ENCODE measurements at places on chromosomes 7 and 10.

GRCh38 chr7:22109761-22110160 lies 164.1 kb upstream of the CDCA7L start:
- no peak for DNase-seq

DNA sequence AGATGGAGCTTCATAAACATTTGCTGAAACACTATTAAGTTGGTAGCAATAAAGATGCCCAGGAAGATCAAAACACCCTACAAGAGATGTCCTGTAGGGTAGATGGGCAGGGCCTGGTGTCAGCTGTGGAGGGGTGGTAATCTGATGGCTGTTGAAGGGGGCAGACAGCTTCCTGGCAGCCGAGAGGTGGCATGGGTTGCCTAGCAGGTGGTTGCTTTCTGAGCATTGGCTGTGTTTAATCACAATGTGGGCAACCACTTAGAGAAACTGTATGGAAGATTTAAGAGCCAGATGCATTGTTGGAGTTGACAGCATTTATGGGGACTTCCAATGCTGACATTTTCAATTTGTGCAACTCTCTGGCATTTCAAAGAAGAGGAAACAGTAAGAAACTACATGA lies 79.9 kb upstream of the SLC26A5 start:
- no peak for DNase-seq

DNA sequence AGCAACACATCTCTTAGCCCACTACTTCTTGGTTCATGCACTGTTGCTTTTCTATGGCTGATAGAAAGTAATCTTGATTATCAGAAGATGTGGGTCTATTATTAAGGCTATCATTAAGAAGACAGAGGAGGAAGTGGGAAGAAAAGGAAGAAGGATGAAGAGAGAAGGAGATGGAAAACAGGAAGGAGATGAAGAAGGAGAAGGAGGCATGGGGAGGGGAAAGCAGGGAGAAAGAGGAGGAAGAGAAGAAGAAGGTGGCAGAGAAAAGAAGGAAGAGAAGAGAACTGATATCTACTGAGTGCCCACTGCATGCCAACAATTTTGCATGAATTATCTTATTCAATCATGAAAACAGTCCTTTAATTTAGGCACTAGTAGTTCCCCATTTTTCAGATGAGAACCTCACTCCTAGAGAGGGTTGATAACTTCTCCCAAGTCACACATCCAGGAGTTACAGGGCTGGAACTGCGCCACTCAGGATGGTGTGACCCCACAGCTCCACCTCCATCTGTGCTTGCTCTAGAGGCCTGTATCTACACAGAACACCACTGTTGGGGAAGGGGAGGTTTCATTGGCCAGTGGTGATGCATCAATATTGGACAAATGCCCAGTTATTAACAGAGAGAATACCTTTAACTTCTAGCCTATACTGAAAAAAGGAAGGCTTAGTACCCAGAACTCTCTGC lies 147.4 kb downstream of the CXCL12 start:
- no peak for DNase-seq

GRCh38 chr7:23211589-23211988 lies 29.7 kb downstream of the NUP42 start:
- no peak for DNase-seq

DNA sequence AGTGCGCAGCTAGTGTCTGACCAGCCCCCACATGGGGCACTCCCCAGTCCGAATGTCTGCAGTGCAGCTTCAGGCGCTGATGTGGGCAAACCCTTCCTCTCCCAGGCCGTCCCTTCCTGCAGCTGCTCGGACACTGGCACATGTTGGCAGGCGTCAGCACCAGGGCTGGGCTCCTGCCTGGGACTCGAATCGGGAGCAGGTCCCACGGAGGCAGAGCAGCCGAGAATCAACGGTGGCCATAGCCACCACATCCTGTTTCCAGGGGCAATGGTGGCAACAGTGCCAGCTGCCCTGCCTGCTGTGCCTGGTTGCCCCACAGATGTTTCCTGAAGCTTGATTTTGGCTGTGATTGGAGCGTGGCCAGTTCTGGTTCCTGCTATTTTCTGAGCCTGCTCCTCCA lies 65.8 kb downstream of the MGMT start:
- no peak for DNase-seq

DNA sequence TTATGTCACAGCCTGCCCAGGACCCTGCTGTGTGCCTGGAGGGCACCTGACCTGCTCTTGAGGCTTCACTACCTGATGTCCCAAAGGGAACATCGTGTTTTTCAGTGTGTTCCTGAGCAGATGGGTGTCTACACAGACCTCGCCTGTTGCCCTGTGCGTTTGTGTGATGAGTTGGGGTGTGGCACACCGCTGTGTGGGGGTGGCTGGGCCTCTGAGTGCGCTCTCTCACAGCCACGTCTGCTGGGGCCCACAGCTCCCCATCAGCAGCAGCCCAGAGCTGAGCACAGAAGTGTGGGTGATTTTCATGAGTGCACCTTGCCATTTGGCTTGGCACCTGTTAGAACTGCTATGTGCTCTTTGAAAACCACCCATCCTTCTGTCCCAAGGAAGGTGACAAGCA lies 121.5 kb downstream of the NKX6-2 start:
- no peak for DNase-seq

- DNase-seq = no peak
Observed at GRCh38 chr10:103514244-103514643, 20.7 kb downstream of the NEURL1 start.

DNA sequence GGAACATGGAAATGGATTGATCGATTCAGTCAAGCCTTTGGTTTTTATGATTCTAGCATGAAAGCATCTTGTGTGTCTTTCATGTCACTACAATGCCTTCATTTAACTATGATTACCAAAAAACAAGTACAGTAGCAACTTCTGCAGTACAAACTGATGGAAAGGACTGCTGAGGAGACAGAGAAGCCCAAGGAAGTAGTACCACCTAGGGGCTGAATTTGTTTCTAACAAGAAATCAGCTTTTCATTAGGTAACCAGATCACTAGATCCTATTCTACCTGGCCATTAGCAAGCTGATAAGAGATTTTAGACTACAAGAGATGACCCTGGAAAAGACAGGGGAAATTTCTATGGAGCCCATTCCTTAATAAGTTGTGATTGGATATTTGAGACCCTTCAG lies 3.2 kb upstream of the IFIT1 start:
- no peak for DNase-seq

DNA sequence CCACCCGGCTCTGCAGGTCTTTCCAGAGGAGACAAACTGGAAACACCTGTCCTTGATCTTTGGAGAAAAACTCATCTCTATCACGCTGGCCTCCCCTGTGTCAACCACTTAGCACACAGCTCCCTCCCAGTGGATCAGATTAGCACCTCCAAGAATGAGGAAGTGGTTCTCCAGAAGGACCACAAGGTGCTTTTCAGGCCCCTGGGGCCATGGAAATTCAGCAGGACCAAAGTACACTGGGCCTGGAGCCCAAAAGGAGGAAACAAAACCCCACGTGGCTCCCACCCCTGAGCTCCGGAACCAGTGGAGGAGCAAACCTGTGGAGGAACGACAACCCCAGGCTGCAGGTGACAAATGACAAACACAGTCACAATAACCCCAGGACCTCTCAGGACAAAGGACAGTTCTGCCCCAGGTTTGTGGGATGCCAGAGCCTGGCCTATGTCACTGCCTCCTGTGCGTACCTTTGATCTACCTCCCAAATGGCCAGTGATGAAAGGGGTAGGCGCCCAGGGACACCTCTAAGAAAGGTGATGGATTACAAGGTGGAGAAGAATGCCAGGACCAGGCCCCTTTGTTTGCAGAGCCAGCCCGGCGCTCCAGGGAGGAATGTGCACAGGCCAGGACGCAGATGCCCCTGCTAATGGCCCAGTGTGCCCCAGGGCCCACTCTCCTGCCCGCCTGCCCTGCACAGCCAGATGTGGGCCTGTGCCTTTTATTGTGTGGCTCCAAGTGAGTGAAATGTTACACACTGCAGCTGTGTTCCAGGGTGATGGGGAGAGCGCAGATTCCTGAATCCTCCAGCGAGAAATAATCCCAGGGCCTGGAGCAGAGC lies 5.7 kb downstream of the TNS3 start:
- DNase-seq = no peak

GRCh38 chr10:101611096-101611905 lies 23.2 kb downstream of the DPCD start:
- DNase-seq = no peak

DNA sequence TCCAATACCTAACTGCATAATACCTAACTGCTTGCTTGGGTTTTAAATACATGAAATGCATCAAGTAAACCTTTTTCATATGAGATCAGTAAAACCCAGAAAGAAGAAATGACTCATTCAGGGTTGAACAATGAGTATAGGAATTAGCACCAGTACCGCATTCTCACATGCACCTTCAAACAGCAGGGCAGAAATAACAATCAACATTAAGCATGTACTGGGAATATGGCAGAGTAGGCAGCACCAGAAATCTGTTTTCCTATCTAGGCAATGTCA lies 850.3 kb upstream of the SORCS1 start:
- DNase-seq = no peak

DNA sequence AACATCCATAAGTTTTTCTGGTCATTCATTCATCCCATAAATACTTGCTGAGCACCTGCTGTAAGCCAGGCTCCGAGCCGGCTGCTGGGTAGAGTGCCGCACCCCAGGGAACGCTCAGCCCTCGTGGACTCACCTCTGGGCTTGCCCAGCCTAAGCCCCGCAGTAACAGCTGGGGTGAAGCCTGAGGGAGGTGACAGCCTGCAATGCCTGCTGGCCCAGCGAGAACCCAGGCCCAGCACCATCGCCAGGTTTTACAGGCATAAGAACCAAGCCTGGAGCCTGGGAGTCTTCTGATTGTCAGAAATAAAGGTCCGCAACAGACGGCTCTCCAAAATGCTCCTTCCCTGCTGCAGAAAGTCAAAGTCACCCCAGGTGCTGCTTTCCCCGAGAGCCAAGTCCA lies 205.4 kb downstream of the ZMYND11 start:
- DNase-seq = no peak

DNA sequence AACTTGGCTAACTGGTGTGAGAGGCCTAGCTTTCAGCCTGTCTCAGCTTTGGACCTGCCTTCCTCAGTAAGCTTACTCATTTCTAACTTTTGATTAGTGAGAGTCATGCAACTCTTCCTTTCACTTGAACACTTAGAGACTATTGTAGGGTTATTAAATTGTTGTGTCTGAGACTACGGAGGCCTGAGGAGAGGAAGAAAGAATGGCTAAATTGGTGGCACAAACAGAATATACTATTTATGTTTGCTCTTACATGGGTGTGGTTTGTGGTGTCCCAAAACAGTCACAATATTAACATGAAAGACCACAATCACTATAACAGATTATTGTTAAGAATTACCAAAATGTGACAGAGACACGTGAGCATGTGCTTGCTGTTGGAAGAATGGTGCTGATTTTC lies 82.1 kb downstream of the TRIM24 start:
- DNase-seq = no peak

DNA sequence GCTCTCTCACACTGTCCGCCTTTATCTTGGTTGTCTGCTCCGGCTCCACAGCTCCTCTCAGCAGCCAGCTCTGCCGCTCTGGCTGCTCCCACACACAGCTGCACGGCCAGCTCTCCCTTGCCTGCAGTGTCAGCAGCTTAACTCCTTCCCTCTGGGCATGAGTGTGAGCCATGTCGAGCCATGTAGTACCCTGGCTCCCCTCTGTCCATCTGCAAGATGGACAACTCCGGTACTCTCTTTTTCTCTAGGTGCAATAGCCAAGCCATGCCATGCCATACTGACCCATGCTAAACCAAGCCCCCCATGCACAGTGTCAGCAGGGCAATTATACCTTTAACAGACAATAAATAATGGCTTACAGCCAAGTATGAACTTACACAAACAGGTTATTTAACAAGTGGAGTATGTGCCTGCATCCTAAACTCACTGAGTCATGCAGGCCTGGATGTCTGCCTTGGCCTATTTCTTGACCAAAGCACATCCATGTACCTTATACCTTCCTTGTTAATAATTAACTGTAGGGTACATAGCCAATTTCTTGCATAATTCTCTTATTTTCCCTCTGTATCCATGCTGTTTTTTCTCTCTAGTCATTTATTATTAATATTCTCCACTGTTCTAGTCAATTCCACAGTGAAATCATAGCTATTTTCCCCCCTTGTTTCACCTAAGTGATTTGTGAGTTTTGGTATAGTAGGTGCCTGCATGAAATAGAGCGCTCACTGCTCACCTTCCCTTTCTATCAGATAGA lies 170.9 kb downstream of the CDK14 start:
- DNase-seq = no peak

DNA sequence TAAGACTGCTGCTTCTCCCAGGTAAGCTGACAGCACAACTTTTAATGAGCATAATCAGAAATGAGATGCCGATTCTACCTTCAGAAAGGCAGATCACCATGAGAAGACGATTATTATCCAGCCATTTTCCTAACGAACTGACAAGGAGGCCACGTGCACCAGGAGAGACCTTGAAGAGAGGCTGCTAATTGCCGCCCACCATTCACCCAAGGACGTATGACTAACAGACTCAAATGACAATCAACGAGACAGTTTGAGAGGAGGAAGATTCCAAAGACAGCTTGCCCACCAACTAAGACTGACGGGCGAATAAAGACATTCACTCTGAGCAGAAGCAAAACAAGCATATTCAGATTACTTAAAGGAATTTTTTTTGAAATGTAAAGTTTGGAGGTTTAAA lies 301.9 kb upstream of the TAC1 start:
- DNase-seq = no peak

GRCh38 chr10:76769582-76769981 lies 868.0 kb downstream of the KCNMA1 start:
- DNase-seq = no peak

DNA sequence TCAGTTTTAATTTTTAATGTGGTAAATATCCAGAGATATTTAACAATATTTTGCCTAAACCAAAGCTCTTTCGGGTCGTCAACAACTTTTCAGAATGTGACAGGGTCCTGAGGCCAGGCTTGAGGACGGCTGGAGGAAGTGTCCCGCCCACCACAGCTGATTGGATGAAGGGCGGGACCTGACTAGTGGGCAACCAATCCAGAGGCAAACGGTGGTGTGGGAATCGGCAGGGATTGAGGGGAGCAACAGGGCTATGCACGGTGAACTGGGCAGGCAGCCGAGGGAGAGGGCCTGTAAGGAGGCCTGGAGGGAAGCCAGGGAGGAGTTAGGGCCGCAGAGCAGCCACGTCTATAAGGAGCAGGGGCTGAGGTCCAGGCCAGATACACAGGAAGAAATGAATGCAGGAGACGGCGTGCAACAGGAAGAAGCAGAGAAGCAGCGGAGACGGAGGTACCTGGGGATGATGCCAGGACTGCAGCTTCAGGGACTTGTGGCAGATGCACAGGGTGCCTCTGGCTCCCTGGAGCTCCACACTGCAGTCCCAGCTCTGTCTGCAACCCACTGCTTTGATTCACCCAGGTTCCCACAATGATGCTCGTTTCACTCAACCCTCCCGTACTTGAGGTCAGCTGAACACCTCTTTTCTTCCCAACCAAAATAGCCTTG lies 46.1 kb upstream of the ZMIZ1 start:
- DNase-seq = no peak

Data from CD8-positive, alpha-beta memory T cell (primary cell).